Spinal cord (tissue), 10 donors: ENCODE measurements at places on chromosomes 2 and 18.

- H3K27ac ChIP-seq = no peak overlapping the region
- peaks cover 40% of the 10 kb centered on the region for H3K4me1 ChIP-seq
- no peak overlapping the region for H3K4me3 ChIP-seq
- no peaks in the 10 kb centered on the region for H3K36me3 ChIP-seq
Observed at GRCh38 chr2:109175350-109175678, 46.3 kb downstream of the SH3RF3 start.

- no peaks in the 10 kb centered on the region for H3K27me3 ChIP-seq
- H3K27ac ChIP-seq = no peak overlapping the region
- no peaks in the 10 kb centered on the region for H3K4me1 ChIP-seq
- no peaks in the 10 kb centered on the region for H3K36me3 ChIP-seq
- H3K4me3 ChIP-seq = no peak overlapping the region
- DNase-seq = peak; percentile 45
Observed at GRCh38 chr18:65919663-65920062, 168.9 kb downstream of the CDH7 start.

GRCh38 chr2:238358769-238359168 lies 38.5 kb downstream of the TRAF3IP1 start:
- DNase-seq = no peak
- H3K27me3 ChIP-seq = no peaks in the 10 kb centered on the region

GRCh38 chr2:234273887-234274584 lies 222.8 kb downstream of the ARL4C start:
- DNase-seq = no peak
- no peaks in the 10 kb centered on the region for H3K27me3 ChIP-seq
- H3K4me3 ChIP-seq = no peak overlapping the region
- no peaks in the 10 kb centered on the region for H3K4me1 ChIP-seq
- H3K36me3 ChIP-seq = no peaks in the 10 kb centered on the region

GRCh38 chr18:62828091-62828640 lies 112.8 kb downstream of the PHLPP1 start:
- H3K36me3 ChIP-seq = peaks cover 5% of the 10 kb centered on the region
- H3K4me1 ChIP-seq = peaks cover 3% of the 10 kb centered on the region
- DNase-seq = no peak
- no peaks in the 10 kb centered on the region for H3K27me3 ChIP-seq
- no peak overlapping the region for H3K4me3 ChIP-seq

DNA sequence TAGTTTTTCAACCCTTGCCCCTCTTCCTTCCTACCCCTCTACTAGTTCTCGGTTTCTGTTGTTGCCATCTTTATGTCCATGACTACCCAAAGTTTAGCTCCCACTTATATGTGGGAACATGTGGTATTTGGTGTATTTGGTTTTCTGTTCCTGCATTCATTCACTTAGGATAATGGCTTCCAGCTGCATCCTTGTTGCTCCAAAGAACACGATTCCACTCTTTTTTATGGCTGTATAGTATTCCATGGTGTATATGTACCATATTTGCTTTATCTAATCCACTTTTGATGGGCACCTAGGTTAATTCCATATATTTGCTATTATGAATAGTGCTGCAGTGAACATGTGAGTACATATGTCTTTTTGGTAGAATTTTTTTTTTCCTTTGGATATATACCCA lies 20.6 kb upstream of the DSC1 start:
- H3K27ac ChIP-seq = no peak overlapping the region
- DNase-seq = no peak
- no peaks in the 10 kb centered on the region for H3K4me1 ChIP-seq
- no peaks in the 10 kb centered on the region for H3K36me3 ChIP-seq
- no peak overlapping the region for H3K4me3 ChIP-seq

GRCh38 chr2:226756131-226756530 lies 43.5 kb downstream of the IRS1 start:
- peaks cover 3% of the 10 kb centered on the region for H3K4me1 ChIP-seq
- H3K27me3 ChIP-seq = no peaks in the 10 kb centered on the region
- H3K4me3 ChIP-seq = no peak overlapping the region
- H3K27ac ChIP-seq = no peak overlapping the region
- DNase-seq = no peak

- H3K4me3 ChIP-seq = no peak overlapping the region
- peaks cover 43% of the 10 kb centered on the region for H3K4me1 ChIP-seq
- no peaks in the 10 kb centered on the region for H3K27me3 ChIP-seq
- no peaks in the 10 kb centered on the region for H3K36me3 ChIP-seq
Observed at GRCh38 chr2:46490521-46491141, 11.3 kb downstream of the TMEM247 start.

GRCh38 chr18:12592597-12593127 lies 65.2 kb downstream of the SPIRE1 start:
- H3K4me1 ChIP-seq = peaks cover 6% of the 10 kb centered on the region
- no peak overlapping the region for H3K27ac ChIP-seq
- DNase-seq = no peak
- H3K4me3 ChIP-seq = no peak overlapping the region

GRCh38 chr18:63444580-63444979 lies 22.3 kb upstream of the VPS4B start:
- DNase-seq = no peak
- no peak overlapping the region for H3K27ac ChIP-seq
- no peak overlapping the region for H3K4me3 ChIP-seq
- H3K27me3 ChIP-seq = no peaks in the 10 kb centered on the region
- no peaks in the 10 kb centered on the region for H3K36me3 ChIP-seq

GRCh38 chr2:205543262-205543843 lies 138.9 kb upstream of the NRP2 start:
- no peak for DNase-seq
- H3K4me1 ChIP-seq = no peaks in the 10 kb centered on the region
- H3K4me3 ChIP-seq = no peak overlapping the region
- H3K27ac ChIP-seq = no peak overlapping the region
- H3K27me3 ChIP-seq = no peaks in the 10 kb centered on the region
- H3K36me3 ChIP-seq = no peaks in the 10 kb centered on the region

DNA sequence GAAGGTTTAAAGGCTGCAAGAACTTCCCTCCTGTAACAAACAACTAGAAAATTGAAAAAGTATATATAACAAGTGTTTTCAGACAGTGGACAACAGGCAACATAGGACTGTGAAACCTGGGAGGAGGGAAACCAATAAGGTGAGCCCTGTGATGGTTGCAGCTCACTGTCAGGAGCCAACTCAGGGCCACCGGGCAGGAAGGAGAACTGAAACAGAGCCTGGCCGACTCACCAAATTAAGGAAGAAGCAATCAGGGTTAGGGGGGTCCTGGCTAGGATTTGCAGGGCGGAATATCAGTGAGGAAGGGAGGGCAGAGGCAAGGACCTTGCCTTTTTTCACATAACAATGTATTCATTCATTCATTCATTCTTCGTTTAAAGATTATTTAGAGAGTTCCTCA lies 21.8 kb upstream of the CNRIP1 start:
- H3K36me3 ChIP-seq = no peaks in the 10 kb centered on the region
- H3K27ac ChIP-seq = no peak overlapping the region
- no peak overlapping the region for H3K4me3 ChIP-seq
- no peak for DNase-seq

DNA sequence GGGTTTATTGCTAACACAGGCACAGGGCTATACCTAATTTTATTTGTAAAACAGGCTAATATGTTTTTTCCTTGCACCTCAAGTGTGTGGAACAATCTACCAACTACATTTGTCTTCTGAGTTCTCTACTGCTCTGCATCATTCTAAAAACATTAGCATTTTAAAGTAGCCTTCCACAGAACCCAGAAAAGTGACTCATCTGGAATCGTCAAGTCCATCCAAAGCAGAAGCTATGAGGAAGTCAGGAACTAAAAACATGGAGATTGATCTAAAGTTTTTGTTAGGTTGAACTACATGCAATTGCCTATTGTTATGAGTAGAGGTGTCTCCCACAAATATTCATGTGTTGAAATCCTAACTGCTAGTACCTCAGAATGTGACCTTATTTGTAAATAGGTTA lies 70.9 kb downstream of the SUCLG1 start:
- no peak overlapping the region for H3K27ac ChIP-seq
- H3K27me3 ChIP-seq = no peaks in the 10 kb centered on the region
- no peaks in the 10 kb centered on the region for H3K36me3 ChIP-seq
- DNase-seq = no peak
- no peak overlapping the region for H3K4me3 ChIP-seq
- no peaks in the 10 kb centered on the region for H3K4me1 ChIP-seq

DNA sequence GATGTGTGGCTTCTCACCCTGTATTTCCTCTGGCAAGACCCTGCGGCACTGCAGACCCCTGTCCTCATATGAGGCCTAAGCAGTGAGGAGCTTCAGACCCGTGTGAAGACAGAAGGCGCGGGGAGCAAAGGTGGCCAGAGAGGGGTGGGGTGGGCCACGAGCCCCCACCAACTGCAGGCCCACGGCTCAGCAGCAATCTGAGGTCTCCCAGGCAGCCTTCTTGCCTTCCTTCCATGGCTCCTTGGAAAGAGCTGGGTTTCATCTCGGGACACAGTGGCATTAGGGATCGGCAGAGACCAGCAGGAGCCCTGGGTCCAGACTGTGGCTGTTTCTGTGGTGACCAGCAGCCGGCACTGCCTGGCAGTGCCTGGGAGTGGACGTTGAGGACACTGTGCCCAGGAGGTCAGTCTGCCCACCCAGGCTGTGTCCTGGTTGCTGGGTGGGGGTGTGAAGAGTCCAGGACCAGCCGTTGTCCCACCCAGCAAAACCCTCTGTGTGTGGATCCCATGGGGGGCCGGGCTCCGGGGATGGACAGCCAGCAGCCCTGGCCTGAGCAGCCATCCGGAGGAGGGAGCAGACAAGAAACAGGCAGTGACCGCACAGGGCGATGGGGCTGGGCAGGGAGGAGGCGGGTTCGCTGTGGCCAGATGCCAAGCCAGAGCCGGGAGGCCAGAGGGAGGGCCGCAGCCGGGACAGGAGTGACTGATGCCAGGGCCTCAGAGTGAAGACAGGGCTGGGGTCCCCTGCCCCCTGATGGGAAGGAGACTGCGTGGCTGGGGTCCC lies 73.8 kb downstream of the RRM2 start:
- H3K4me3 ChIP-seq = no peak overlapping the region
- peak overlapping the region; percentile 10 for H3K27ac ChIP-seq
- DNase-seq = no peak
- no peaks in the 10 kb centered on the region for H3K27me3 ChIP-seq

DNA sequence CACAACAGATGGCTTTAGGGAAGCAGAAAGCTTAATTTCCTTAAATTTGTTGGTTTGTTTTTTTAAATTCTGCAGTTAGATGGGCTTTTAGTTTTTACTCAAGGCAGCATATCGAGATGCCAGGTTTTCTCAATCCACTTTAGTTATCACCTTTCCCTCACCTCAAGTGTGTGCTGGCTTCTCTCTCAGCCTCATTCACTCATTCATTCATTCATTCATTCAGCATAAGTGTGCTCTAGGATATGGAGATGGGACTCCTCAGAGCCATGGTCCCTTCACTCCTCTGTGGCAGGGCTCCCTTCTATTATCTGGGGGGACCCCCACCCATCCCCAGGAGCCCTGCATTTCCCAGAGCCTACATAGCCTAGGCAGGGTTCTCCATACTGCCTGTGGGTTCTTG lies 19.0 kb downstream of the VIL1 start:
- peaks cover 3% of the 10 kb centered on the region for H3K4me1 ChIP-seq
- no peaks in the 10 kb centered on the region for H3K36me3 ChIP-seq
- H3K27ac ChIP-seq = no peak overlapping the region

- H3K27me3 ChIP-seq = no peaks in the 10 kb centered on the region
- H3K4me3 ChIP-seq = no peak overlapping the region
- peaks cover 15% of the 10 kb centered on the region for H3K4me1 ChIP-seq
- no peak for DNase-seq
- no peak overlapping the region for H3K27ac ChIP-seq
Observed at GRCh38 chr2:231373786-231374349, 21.6 kb upstream of the B3GNT7 start.

DNA sequence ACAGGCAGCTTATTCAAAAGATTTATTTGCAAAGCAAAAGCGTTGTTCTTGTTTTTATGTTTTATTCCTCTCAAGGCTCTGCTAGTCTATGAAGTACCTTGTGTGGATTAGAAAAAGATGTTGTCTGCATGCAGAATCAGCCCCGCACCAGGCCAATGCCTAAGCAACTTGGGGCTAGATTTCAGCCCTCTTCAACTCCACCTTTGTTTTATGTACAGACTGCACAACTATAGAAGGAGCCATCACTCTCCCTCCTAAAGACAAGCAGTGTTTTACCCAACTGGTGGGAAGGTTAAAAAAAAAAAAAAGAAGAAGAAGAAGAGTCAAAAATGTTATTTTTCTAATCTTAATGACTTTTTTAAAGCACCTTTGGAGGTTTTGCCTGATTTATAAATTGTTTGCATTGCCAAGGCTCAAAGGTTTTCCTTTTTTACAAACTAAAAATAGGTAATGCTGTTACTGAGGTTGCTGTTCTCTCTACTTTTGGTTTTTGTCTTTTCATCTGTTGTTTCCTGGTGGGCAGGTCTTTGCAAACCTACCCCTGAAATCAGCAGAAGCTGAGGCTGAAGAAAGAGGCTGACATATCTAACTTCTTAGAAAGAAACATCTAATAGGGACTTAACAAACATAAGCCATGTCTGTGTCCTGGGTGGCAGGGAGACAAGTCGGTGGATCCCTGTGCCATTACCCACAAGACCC lies 164.0 kb downstream of the SLC39A10 start:
- H3K4me1 ChIP-seq = no peaks in the 10 kb centered on the region
- H3K27ac ChIP-seq = no peak overlapping the region
- H3K27me3 ChIP-seq = no peaks in the 10 kb centered on the region
- DNase-seq = no peak

- H3K4me1 ChIP-seq = no peaks in the 10 kb centered on the region
- no peaks in the 10 kb centered on the region for H3K27me3 ChIP-seq
- no peak overlapping the region for H3K4me3 ChIP-seq
Observed at GRCh38 chr2:157439824-157440186, 4.1 kb downstream of the CYTIP start.

GRCh38 chr2:20633794-20634506 lies 16.9 kb downstream of the HS1BP3 start:
- H3K27ac ChIP-seq = no peak overlapping the region
- peaks cover 60% of the 10 kb centered on the region for H3K36me3 ChIP-seq
- H3K4me3 ChIP-seq = no peak overlapping the region

DNA sequence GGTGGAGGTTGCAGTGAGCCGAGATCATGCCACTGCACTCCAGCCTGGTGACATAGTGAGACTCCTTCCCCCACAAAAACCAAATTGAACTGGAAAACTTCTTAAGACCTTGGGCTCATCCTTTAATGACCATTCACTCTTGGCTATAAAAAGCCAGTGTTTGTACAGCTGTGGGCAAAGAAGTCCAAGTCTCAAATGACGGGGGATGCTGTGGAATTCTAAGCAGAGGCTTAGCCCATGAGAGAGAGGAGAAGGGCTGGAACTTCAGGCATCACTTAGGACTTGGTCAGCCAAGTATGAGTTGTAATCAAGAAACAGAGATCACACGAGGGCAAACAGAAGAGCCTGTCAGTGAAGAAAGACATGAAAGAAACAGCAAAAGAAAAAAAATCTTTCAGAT lies 79.3 kb upstream of the POU3F3 start:
- H3K27ac ChIP-seq = no peak overlapping the region
- no peaks in the 10 kb centered on the region for H3K4me1 ChIP-seq
- no peak for DNase-seq
- H3K36me3 ChIP-seq = no peaks in the 10 kb centered on the region

DNA sequence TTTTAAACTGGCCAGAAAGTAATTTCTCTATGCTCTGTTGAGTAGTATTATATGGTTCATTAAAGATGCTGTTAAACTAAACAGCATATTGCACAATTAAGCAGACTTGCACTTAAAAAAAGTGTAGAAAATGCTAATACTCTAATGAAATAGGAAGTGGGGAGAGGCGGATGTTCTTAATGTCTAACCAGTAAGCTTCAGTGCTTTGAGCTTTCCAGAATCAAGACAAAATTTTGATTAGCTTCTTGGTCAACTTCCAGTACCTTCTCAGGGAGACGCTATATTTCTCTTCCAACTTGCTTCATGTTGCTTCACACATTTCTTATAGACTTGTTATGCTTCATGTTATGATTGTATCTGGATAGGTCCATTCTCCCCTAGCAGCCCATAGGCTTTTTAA lies 89.1 kb downstream of the MAP2 start:
- no peak for DNase-seq
- no peak overlapping the region for H3K27ac ChIP-seq
- no peaks in the 10 kb centered on the region for H3K27me3 ChIP-seq
- H3K4me3 ChIP-seq = no peak overlapping the region
- H3K4me1 ChIP-seq = no peaks in the 10 kb centered on the region
- no peaks in the 10 kb centered on the region for H3K36me3 ChIP-seq
